Stimulated activated CD8-positive, alpha-beta memory T cell treated with anti-CD3 and anti-CD28 coated beads, Interleukin-4, amount 100 ng/mL, for 1 hour (primary cell): ENCODE measurements at places on chromosomes 12 and 14.

- no peak for DNase-seq
Observed at GRCh38 chr12:24553259-24553658, 395.6 kb downstream of the BCAT1 start.

GRCh38 chr14:35197015-35197414 is 74.7 kb downstream of the PRORP start:
- no peak for DNase-seq

GRCh38 chr12:12925388-12925787 is 26.6 kb downstream of the GPRC5D start:
- DNase-seq: no peak

DNA sequence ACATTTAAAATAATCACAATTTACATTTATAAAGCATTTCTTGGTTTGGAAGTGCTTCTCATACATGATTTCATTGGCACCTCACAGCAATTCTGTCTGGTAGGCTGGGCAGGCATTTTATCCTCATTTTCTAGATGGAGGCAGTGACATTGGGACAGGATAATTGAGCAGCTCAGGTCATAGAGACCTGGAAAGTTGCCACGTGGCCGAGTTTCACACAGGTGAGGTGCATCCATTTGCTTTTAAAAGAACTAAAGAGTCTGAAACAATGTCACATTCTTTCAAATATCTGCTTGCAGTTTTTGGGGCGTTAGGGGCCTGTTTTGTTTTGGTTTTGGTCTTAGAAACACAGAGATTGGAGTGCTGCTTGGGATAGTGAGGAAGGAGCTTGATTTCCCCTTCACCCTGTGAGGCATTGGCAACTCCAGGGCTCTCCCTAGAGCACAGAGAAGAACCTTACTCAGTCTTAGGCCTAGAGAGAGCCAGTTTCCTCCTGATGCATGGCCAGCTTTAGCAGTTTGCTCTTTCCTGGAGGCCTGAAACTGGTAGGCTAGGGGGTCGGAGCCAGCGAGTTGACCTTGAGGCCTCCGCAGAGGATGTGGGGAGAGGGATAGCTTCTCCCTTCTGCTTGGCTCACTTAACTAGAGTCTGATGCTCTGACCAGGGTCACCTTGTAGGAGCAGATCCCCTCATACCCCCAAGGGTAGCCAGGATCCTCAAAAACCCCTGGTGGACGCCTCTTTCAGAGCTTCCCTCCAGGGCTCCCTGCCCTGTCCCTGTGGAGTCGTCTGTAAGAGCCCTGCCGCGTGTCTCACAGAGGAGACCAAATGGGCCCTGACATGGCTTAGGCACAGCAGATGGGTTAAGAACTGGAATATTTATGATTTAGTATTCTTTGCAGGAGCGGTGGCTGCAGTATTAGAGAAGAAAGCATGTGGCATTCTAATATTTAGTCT is 34.9 kb upstream of the JDP2 start:
- no peak for DNase-seq

DNA sequence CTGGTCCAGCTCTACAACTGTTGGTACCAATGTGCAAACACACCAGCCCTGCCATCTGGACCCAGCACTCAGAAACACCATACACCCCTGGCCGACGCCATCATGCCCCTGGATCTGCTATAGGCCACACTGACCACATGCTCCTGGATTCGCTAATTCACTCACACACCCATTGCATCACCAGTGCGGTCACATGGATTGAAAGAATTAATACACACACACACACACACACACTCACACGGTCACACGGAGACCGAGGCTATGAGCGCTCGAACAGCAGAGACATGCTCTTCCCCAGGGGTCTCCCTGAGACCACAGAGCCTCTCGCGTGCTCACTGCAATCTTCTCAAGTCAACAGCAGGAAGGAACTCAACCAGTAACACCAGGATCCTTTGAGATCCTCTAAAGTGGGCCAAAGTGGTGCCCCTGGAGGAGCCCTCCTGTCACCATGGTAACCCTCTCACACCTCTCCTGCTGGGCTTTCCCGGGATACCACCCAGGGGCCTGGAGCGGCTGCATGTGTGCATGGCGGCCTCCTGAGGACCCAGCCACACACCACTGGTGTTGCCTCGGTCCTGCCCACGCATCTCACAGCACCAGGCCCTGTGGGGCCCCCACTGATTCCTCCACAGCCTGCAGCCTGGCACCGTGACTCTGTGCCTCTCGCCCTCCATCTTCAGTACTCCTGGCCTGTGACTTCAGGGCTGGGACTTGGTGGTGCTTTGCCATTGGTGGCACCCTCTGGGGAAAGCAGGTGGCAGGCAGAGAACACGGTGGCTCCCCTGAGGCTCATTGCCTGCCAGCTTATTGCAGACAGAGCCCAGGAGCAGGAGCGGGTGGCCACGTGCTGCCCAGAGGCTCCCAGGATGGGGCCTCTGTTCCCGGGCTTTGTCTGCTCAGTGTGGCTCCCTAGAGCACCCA is 15.1 kb downstream of the LRTM2 start:
- DNase-seq: no peak

GRCh38 chr12:117279606-117280005 is 81.8 kb downstream of the NOS1 start:
- DNase-seq: no peak
